ENCODE measurements at places on chromosomes 5 and 9.

DNA sequence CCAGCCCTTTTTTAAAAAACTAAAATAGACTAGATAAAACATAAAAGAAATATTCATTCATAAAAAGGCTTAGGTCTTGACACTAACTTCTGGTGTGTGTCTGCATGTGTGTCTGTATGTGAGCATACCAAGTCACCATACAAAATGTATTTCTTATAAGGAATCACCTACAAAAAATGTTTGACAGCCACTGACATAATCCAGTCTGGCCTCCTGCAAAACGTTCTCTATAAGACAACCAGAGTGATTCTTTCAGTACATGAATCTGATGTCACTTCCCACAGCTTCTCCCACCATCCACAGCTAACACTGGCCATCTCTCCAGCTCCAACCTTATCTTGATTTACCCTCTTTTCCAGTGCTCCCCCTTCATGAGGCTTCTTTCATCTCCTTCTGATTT, 192.3 kb downstream of the TLE1 start:
- DNase-seq, result no peak

- no peak for DNase-seq
Measured at GRCh38 chr5:145776886-145777285, 58.3 kb downstream of the PRELID2 start.

DNA sequence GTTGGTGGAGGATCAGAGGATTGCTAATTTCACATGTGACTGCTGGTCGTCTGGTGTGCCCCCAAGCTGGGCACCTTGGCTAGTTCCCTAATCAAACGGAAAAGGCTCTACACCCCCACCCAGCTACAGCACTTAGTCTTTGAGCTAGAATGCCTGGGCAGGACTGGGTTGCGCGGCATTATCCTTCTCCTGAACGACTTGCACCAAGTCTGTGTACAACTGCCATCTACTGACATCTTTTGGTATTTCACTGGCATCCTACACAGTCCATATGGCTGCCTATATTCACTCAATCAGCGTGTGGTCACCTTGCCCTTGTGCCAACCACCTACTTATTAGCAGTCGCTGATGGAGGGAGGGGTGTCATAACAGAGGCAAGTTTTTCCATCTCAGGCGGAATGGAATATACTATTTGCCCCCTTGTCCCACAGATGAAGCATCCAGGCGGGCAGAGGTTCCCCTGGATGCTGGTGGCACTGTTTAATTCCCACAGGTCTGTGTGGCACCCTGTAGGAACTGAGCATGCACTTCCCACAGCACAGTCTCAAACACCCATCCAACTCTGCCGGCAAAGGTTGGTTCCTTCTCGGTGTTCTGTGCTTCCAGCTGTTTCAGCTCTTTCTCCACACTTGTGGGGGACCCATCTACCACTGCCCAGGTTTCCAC, 150.1 kb downstream of the OSTF1 start:
- DNase-seq, result no peak

- DNase-seq, result no peak
Measured at GRCh38 chr5:958701-959571, 49.7 kb upstream of the NKD2 start.

- no peak for DNase-seq
Measured at GRCh38 chr9:108835831-108836230, 20.0 kb downstream of the ACTL7B start.

DNA sequence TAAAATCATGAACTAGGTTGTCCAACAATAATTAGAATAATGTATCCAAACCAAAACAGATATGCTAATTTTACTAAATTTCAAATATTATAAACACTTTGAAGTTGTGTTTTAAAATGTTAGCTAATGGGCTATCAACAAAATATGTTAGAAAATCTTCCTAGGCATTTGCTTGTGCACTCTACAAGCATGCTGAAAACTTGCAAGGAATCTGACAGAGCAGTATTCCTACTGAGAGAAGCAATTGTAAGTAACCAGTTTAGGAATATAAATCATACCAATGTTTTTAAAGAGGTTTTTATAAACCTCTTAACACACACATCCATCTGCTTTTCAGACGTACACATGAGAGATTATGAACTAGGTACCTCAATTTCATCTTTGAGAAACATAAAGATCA, 228.4 kb upstream of the TBCA start:
- DNase-seq, result no peak

- DNase-seq, result no peak
Measured at GRCh38 chr9:99973455-99973854, 67.0 kb downstream of the STX17 start.

DNA sequence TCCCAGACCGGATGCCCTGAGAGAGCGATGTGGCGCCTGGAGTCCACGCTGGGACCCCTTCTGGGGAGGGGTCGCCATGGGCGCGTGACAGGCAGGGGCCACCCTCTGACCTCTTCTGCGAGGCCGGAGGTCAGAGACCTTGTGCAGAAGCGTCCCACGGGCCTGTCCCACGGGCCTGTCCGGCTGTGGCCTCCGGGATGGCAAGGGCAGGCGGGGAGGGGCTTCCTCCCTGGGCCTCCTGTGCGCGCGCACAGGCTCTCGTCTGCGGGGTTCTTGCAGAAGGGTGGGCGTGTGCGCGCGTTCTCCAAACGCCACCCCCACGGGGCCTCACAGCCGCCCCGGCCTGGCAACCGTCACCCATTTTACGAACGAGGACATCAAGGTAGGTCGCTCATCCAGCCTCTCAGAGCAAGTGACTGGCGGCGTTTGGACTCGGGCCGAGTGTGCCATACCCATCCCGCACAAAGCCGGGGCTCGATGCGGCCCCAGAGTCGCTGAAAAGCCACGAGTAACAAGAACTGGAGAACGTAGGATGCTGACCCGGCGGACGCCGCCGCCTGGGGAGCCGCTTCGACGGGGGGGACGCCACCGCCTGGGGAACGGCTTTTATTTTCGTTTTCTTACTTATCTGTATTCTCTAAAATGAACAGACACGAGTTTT, 897 bp downstream of the AHRR start:
- DNase-seq, result no peak

- peak; percentile 76 for DNase-seq
Measured at GRCh38 chr9:127968700-127969383, 11.9 kb downstream of the EEIG1 start.

GRCh38 chr5:58460002-58460731, at the start of gene PLK2:
TSS of gene PLK2 (minus strand) at chr5:58460086. CDS start at chr5:58459959, 127 bp downstream.
- DNase-seq, result peak; percentile 96

DNA sequence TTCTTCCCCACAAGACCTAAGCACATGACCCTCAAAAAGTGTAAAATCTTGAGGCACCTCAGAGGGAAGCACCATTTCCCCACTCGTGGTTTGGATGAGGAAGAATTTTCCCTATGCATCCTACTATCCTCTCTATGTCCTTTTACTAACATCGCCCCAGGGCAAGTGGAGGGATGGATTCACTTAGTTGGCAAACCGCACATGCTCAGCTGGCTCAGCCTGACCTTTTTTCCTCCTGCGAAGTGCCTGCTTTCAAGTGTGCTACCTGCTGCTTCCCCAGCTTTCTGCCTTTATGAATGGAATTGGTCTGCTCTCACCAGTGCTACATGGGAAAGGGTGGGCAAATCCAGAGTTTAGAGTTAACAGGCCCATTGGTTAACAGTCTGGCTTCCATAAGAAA, 56.6 kb upstream of the IFNK start:
- no peak for DNase-seq

GRCh38 chr5:33808699-33809098, 83.1 kb downstream of the ADAMTS12 start:
- DNase-seq, result no peak

GRCh38 chr5:175895686-175896102, 24.3 kb downstream of the CPLX2 start:
- DNase-seq, result no peak

DNA sequence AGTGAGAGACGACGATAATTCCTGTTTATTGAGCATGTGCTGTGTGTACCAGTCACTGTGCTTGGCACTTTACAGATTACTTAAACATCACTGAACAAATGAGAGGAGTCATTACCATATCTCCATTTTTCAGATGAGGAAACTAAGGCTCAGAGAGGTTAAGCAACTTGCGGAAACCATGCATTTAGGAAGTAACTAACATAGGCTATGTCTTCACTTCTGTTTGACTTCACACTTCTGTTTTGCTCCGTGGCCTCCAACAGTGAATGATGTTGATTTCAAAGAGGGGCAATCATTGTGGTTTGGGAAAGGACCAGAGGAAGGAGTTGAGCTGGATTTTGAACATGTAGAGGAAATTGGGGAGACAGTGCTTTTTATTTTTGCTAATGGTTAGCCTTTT, 16.7 kb downstream of the GCNT1 start:
- DNase-seq, result no peak

Measured in head of caudate nucleus (tissue), 42 donors.